RCC 7860 (cell line): ENCODE measurements at places on chromosomes 13 and 19.

DNA sequence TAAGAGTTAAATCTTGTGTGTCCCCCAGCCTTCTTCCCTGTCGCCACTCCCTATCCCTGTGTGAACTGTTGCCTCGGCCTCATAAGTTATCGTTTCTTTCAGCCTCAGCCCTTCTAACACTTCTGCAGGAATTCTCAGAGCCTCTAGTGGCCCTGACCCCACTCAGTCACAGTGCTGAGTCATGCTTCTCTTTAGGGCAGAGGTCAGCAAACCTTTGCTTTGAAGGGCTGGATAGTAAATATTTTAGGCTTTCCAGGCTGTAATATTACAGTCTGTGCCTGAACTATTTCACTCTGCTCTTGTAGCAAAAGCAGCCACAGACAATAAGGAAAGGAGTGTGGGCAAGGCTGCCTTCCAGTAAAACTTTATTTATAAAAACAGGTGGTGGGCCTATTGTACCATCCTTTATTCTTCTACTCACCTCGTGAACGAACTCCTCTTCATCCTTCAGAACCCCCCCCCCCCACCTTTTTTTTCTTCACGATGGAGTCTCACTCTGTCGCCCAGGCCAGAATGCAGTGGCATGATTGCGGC is 22.1 kb downstream of the MYO9B start:
- peak; percentile 53 for DNase-seq

- no peak for DNase-seq
These were observed 19.7 kb downstream of the ATP4B start for GRCh38 chr13:113638173-113638746.

- no peak for DNase-seq
These were observed 347.9 kb downstream of the FGF9 start for GRCh38 chr13:22018836-22019210.

- DNase-seq: peak; percentile 11
These were observed 104.2 kb upstream of the IPO5 start for GRCh38 chr13:97849305-97849704.

DNA sequence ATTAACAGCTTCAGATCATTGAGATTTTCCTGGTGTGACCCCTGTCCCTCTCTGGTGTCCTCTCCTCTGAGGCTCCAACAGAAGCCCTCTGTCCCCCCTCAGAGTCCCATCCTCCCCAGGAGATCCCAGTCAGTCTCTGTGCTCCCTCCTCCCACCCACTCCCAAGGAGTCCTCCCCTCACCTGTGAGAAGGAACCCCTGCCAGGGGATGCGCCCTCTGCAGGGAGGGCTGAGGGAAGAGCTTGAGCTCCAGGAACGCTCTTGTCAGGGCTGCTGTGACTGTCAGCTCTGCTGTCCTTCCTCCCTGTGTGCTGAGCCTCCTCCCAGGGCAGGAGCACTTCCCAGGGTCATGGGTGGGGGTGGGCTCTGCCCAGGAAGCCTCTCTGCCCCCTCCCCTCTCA is 33.2 kb downstream of the CEACAM8 start:
- DNase-seq: no peak
